ENCODE measurements at places on chromosomes 11 and 22.

DNA sequence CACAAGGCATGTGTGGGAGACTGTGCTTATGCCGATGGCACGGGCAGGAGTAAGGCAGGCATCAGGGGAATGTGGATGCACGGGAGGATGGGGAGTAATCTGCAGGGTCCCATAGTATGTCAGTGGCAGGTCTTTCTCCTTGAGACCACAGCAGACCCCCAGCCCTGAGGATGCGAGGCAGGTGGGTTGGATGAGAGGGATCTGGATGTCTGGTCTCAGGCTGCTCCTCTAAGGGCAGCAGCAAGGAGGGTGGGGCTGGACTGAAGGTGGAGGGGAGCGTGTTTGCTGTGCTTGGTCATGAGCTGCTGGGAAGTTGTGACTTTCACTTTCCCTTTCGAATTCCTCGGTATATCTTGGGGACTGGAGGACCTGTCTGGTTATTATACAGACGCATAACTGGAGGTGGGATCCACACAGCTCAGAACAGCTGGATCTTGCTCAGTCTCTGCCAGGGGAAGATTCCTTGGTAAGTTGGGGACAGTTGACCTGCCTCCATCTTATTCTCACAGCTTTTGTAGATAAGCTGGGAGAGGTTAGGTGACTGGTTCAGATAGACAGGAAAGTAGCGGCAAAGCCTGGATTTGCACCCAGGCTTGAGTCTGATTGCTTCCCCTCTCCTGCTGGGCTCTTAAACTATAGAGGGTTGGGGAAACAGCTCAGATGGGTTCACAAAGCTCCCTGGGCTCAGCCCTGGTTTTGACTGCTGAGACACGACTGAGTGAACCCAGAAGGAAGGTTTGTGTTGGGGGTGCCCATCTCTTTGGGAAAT lies at the start of gene APOL1:
Gene APOL1, plus strand, starts transcription at position 380 of the 769 bp plus-strand sequence. CDS start 1,823 bp downstream, outside the sequence.
- no peak for DNase-seq

GRCh38 chr11:103880968-103881367 lies 155.5 kb upstream of the DDI1 start:
- no peak for DNase-seq

DNA sequence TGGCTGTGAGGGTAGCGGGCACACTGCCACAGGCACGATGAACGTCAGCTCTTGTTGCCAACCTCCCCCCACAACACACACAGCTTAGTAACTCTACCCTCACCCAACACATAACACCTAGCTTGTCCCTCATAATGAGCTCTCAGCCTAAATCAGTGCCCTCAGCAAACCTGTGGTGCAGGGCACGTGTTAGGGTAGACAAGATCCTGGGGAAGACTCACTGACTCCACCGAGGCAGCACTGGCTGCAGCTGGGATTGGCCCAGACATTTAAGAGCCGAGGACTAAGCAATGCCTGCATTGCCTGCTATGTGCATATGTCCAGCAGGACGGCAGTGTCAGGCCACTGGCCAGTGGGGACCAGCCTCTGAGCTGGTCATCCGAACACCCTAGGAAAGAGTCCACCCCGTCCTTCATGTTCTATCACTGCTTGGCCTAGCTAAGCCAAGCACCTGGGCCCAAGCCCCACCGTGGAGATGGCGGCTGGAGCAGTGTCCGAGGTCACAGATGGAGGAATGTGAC lies 32.9 kb upstream of the TRIM29 start:
- DNase-seq = no peak

- no peak for DNase-seq
Observed at GRCh38 chr11:66598993-66599392, 6.0 kb downstream of the CCS start.

- DNase-seq = no peak
Observed at GRCh38 chr11:126436209-126436755, 80.8 kb downstream of the ST3GAL4 start.

DNA sequence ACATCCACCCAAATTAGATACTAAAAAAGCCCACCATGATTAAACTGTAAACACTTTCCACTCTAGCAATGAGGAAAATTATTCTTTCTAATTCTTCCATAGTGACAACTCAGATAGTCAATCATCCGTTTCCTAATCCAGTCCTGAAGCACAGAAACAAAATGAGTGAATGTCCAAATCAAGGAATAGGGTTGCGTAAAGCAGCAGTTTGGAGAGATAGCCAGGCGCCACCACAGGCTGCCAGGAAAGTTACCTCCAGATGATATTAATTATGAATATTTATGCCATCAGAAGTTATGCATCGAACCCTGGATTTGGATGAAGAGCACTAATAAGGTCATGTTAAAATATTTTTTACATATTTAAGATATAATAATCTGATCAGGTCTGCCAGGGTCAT lies 63.2 kb downstream of the ETS1 start:
- no peak for DNase-seq

- no peak for DNase-seq
Observed at GRCh38 chr11:95766701-95767100, 22.9 kb downstream of the FAM76B start.

DNA sequence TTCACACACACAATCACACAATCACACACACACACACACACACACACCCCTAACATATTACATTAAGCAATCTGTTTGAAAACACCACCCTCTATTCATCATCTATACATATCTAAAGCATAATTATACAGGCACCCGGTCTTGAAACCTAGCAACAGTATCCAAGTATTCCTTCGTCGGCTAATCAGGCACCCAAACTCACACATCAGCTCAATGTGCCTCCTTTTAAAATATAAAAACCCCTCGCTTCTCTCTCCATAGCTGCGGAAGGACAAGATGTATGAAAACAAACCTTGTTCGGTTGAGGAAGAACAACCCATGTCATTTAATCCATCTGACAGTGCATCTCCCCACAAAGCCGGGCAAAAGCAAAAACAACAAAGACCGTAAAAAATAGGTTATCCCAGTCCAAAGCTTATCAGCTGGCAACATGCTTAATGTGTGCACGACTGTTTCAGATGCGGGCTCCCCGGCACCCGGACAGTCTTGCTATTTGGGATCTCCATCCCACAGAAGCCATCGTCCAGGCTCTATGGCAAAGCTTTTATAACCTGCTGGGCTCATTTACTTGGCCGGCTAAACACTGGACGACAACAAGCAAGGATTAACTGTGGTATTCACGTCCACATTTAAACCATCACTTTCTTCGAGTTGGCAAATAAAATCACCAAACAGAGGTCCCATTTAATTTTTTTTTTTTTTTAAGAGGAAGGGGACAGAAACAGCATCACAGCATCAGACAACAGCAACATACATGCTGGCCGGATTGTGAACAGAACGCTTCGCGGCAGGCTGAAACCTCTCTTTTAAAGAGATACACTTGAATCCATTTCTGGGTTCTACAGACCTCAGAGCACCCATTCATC lies 365.5 kb downstream of the SHANK2 start:
- no peak for DNase-seq

- no peak for DNase-seq
Observed at GRCh38 chr11:114179234-114179941, 116.8 kb upstream of the NNMT start.

DNA sequence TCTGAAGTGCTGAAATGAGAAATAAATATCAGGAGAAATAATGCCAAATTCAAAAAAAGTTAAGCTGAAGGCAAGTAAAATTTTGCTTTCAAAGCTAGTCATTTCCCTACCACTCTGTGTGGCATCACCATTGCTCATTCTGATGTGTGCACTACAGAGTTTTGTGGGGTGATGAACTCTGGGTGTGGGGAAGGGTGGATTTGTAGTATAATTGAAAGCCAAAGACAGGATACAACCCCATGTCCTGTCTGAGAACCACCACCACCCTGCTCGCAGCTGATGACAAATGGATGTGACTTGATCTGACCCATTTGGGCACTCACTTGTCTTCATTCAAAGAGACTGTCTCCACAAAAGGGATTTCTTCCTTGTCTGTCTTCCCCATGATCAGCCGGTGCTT lies 19.3 kb upstream of the TMEM9B start:
- no peak for DNase-seq

- no peak for DNase-seq
Observed at GRCh38 chr11:30895046-30895445, 308.9 kb upstream of the MPPED2 start.

GRCh38 chr11:130457623-130458409 lies 9.4 kb downstream of the ADAMTS15 start:
- no peak for DNase-seq

DNA sequence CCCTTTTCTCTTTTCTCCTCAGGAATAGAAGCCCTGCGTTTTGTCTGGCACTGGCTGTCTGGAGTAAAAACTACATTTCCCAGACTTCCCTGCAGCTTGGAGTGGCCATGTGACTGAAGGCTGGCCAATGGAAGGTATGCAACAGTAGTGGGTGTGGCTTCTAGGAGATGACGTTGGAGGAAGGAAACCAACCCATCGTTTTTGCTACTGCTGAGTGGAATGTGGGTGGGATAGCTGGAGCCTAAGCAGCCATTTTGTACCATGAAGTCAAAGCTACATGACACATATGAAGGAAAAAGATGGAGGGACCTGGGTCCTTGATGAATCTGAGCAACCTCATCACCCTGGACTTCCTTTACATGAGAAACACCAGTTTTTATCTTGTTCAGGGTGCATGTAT lies 19.6 kb downstream of the FGF3 start:
- peak; percentile 74 for DNase-seq

GRCh38 chr11:31720671-31721365 lies 90.3 kb downstream of the PAX6 start:
- no peak for DNase-seq

DNA sequence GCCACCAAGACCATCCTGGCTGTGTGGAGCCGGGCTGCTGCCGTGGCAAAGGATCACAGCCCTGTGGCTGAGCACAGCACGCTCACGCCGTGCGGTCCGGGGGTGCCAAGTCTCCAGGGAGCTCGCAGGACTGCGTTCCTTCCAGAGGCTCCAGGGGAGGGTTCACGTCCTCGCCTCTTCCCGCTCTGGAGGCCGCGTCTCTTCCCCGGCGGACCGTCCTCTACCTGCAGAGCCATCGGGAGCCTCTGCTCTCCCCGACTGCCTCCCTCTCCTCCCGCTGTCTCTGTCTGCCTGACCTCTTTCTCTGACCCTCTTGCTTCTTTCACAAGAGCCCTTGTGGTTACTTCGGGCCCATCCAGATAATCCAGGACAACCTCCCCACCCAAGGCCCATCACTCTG lies 11.4 kb upstream of the MUC5AC start:
- no peak for DNase-seq

DNA sequence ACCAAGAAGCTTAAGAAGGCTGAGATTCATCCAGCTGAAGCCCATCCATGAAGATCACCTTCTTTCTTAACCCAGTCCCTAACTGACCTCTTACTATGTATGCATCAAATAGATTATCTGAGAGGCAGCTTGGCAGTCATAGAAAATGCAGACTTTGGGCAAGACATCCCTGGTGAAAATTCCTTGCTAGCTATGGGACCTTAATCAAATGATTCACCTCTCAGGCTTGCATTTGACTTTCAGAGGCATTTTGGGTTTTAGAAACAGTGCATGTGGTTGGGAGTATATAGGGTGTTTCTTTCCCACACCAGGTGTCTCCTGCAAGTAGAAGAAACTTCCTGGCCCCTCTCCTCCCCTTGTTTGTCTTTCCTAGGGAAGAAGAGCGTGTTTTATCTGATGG lies 188.5 kb upstream of the ISX start:
- no peak for DNase-seq

GRCh38 chr11:34053161-34053686 lies 1.7 kb downstream of the CAPRIN1 start:
- peak; percentile 68 for DNase-seq

DNA sequence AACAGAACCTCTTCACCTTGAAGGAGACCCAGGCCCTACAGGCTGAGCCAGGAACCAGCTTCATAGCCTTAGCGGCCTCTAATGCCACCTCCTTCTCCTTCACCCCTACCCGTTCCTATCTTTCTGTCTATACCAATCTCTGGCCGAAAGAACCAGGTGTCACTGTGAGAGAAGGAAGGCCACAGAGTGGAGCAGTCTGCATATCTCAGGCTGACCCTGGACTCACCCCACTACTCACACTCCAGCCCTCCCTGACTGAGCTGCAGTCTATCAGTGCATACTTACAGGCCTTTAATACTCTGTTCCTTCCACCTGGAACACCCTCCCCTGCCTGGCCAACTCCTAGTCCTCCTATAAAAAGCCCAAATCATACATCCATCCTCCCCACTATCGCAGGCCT lies 32.7 kb downstream of the ARAP1 start:
- no peak for DNase-seq
